Left hindlimb (tissue), 1 donor: ENCODE measurements at places on chromosomes 12 and 14.

GRCh38 chr12:52906191-52906601, 1.3 kb upstream of the KRT8 start:
- no peak for DNase-seq

GRCh38 chr12:100545092-100545491, 28.4 kb upstream of the GAS2L3 start:
- no peak for DNase-seq

DNA sequence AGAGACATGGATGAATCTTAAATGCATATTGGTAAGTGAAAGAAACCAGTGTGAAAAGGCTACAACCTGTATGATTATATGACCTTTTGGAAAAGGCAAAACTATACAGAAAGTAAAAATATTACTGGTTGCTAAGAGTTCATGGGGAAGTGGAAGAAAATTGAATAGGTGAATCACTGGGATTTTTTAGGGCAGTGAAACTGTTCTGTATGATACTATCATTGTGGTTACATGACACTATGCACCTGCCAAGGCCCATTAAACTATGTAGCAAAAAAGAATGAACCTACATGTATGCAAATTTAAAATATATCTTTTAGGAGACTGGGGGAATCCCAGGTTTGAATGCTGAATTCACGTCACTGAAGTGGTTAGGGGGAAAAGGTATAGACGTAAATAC, 12.6 kb upstream of the OR8S1 start:
- DNase-seq = no peak

DNA sequence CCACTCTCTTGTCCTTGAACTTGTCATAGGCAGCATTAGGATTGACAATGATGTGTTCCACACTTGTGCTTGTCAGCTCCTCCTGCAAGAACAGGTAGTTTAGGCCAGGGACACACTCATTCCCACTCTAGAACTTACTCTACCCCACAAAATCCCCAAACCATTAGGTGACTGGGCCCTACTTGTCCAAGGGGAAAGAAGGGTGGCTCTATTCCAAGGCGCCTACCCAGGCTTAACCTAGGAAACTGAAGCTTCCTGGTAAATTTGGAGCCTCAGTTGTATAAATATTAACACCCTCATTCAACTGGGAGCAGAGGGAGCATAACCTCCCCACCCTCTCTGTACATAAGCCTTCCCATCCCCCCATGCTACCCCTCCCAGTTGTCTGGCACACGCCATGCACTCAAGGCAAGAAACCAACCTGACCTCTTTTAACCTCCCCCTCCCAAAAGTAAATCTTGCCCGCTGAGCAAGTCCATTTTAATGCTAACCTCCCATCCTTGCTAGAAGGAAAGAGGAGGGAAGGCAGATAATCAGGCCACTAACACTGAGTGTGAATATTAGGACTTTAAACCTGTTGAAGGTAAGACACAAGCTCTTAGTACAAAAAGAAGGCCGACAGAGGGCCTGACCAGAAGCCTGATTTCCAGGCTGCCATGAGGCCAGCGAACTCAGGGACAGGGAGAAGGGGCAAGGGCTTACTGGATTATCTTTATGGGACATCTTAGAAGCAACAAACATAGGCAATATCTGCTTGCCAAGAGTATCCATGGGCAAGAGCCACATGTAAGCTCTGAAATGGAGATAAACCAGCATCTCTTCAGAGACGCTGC, 11.0 kb downstream of the DCTN2 start:
- DNase-seq = no peak

GRCh38 chr12:94235848-94236247, 87.5 kb downstream of the PLXNC1 start:
- no peak for DNase-seq

DNA sequence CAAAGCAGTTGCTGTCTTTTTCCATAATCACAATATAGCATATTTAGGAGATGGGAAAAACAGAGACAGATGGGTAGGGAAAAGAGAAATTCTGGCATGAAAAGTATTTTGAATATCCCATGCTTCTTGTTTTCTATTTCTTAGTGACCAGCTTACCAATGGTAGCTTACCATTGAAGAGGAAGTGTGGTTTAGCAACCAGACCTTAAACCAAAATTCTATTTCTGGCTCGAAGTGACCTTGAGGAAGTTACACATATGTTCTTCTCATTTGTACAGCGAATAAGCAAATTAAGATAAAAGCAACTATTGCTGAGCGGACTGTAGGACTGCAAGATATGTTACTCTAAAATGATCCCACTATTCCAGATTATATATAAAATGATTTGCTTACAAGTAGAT, 82.9 kb downstream of the FGD4 start:
- DNase-seq = no peak

GRCh38 chr12:805022-805632, 52.7 kb downstream of the WNK1 start:
- DNase-seq = no peak

DNA sequence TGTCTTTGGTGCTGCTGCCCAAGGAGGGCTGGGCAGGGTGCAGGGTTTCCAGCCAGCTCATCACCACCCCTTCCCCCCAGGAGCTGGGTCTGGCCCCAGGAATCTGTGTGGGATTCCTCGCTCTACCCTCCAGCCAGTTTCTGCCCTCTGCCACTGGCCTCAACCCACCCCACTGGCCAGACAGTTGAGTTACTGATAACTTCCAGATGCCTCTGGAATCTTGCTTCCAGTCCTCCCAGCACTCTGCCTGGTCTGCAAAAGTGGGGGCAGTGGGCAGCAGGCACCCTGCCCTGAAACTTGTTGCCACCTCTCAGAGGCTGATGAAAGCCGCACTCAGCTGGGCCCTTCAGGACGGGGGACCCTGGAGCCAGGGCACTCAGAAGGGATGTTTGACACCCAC, 20.1 kb upstream of the TBX3 start:
- DNase-seq = no peak

GRCh38 chr12:125890971-125891370, 825.7 kb downstream of the AACS start:
- DNase-seq = no peak

- no peak for DNase-seq
These were observed 185.6 kb upstream of the NAV3 start for GRCh38 chr12:77644915-77645605.

- no peak for DNase-seq
These were observed 127.1 kb downstream of the ZFP36L1 start for GRCh38 chr14:68665792-68666204.

DNA sequence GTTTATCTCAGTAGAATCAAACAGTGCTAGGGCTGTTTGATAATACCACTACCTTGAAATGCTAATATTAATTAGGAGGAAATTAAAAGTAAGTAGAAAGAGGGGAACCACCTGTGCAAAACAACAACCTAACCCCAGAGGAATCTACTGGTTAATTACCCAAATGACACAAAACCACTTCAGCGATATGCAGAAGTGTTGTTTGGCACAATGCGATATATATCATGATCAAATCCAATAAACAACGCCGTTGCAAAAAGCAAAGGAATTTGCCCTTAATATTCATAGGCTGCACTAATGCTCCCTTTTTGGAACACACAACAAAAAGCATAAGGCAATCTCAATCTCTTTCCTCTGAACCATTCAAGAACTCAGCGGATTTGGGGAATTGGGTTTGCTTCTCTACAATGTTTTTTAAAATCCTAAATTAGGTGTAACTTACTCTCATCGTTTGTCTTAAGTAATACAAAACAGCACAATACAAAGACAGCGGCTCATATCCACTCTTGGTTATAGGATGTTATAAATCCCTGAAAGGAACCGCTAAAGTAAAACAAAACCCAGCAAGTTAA, 1.5 kb downstream of the MAP4K5 start:
- no peak for DNase-seq

- DNase-seq = no peak
These were observed 9.5 kb downstream of the CDKN1B start for GRCh38 chr12:12726555-12727093.

DNA sequence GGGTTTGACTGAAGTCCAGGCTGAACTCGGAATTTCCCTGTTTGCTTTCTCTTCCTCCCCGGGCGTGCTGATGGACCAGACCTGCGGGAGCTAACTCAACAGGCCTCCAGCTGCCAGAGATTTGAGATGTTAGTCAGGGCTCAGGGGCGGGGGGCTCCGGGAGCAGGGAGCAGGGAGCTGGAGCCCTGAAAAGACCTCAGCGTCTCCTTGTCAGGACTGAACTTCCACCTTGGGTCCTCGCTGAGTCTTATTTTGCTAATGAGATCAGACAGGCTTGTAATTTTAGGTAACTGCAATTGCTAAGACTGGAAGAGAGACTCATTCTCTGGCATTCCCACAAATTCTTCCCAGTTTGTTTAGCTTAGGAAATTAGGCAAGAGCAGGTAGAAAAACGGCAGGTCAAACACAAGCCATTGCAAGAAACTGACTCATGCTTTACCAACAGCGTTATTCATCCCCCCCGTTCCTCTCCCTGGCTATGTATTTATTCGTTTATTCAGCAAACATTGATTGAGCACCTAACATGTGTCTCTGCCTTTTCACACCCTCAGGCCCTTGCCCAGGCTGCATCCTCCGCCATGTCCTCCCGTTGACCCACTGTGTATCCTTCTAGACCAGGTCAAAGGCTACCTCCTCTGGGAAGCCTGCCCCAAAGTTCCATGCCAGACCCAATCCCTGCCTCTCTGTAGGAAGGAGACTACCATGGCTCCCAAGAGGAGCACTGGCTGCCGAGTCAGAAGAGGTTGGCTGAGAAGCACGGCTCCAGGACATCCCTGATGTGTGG, 80.4 kb upstream of the DIO3 start:
- DNase-seq = no peak

- DNase-seq = no peak
These were observed 31.5 kb downstream of the SYNDIG1L start for GRCh38 chr14:74394549-74394948.

DNA sequence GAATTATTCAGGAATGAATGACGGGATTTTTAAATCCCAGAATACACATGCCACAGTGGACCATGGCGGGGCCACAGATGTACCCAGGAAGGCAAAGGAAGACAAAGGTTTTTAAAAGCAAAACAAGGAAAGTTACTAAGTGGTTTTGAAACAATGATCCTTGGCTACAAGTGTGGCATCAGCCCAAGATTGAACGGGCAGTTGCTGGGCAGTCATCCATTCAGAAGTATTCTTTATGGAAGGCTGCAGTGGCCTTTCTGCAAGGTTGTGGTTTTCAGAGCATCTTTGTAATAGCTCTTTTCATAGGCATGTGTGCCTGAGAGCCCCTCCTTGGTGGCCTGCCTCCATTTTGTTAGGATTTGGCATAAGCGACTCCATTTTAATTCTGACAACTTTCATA, 13.4 kb upstream of the IFI27 start:
- no peak for DNase-seq

GRCh38 chr12:130880411-130880885, 8.6 kb downstream of the RAN start:
- DNase-seq = no peak

DNA sequence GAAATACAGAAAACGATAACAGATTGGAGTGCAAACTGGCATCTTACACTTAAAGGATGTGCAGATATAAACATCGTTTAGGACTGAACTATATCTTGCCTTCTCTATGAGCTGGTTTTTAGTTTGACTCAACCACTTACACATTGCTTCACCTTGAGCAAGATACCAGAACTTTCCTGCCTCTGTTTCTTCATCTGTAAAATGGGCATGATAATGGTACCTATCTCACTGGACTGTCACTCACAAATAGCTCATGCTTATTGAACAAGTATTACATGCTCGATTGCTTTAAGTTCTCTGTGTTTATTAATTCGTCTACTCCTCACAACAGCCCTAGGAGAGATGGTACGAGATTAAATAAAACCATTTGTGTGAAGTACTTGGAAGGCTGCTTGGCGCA, 7.7 kb downstream of the FZD10 start:
- no peak for DNase-seq

GRCh38 chr14:73861073-73861472, 9.4 kb downstream of the PTGR2 start:
- no peak for DNase-seq

- DNase-seq = no peak
These were observed 66.6 kb upstream of the FAR2 start for GRCh38 chr12:29082522-29082921.

- no peak for DNase-seq
These were observed 202.4 kb upstream of the AMIGO2 start for GRCh38 chr12:47282206-47282605.

DNA sequence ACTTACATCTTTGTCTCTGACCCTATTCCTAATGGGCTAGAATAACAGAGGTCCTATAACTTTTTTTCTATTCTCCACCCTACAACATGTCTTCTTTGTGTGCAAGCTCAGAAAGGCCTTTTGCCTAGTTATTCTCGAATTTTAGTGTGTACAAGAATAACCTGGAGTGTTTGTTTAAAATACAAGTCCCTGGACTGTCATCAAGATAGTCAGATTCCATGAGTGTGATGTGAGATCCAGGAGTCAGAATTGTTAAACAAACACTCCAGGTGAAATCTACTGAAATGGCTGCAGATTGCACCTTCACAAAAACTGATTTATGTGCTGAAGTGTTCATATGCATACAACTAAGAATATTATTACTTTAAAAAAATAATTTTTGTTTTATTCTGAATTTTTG, 114.4 kb upstream of the DIO2 start:
- no peak for DNase-seq

DNA sequence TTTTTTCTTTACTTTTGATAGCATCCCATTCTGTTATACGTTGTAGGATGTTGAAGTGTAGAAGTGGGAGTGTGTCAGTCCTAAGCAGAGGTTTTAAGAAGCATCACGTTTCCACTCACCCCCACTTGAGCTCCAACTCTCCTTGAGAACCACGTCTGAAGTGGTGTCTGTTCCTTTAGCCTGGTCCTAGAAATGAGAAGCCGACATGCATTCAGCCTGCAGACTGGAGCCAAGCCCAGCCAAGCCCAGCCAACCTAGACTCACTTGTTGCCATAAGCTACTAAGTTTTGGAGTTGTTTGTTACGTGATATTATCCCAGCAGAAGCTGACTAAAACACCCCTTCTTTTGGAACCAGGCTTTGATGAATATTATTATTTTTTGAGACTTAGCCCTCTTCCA, 4.4 kb upstream of the ELK3 start:
- no peak for DNase-seq

- DNase-seq = no peak
These were observed 22.7 kb upstream of the TEX22 start for GRCh38 chr14:105375635-105376057.

DNA sequence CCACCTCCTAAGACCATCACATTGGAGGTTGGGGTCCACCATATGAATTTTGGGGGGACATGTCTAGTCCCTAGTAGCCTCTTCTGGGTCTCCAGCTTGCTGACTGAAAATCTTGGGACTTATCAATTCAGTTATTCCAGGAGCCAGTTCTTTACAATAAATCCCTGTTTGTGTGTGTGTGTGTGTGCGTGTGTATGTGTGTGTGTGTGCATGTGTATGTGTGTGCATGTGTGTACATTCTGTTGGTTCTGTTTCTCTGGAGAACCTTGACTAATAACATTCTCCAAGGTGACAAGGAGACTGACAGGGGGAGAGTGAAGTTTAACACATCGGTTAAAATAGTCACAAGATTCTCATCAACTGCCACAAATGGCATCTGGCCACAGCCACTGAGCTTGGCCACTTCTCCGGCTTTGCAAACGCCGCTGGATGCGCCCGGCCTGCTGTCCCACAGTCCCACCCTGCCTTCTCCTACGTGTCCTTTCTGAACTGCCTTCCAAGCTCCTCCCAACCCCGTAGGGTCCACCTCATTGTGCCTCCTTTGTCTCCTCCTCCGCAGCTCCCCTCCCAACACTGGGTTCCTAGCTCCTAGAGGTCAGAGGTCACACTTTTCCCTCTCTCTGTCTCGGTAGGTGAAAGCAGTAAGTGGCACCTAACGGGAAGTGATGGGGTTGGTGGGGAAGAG, 88.1 kb upstream of the DIO3 start:
- DNase-seq = no peak

GRCh38 chr12:113471619-113472171, at the start of gene LHX5:
Gene LHX5 (minus strand): TSS chr12:113471871. CDS start chr12:113471498, 373 bp downstream.
- no peak for DNase-seq
